ENCODE measurements at places on chromosomes 11 and 22.

DNA sequence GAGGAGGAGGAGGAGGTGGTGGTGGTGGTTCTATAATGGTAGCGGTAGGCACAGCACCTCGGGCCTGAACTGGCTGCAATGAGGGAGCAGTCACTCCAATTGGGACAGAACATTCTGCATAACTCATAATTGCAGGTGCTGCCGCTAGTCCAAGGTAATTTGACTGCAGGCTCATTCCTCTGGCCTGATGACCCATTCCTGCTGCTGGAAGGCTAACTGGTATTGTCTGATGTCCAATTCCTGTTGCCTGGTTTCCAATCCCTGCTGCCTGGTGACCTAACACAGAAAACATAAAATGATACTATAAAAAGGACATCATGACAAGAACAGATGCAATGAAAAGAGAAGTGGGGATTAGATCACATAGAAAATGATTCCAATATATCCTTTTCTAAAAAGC lies 7.9 kb upstream of the AGBL2 start:
- no peak for DNase-seq

DNA sequence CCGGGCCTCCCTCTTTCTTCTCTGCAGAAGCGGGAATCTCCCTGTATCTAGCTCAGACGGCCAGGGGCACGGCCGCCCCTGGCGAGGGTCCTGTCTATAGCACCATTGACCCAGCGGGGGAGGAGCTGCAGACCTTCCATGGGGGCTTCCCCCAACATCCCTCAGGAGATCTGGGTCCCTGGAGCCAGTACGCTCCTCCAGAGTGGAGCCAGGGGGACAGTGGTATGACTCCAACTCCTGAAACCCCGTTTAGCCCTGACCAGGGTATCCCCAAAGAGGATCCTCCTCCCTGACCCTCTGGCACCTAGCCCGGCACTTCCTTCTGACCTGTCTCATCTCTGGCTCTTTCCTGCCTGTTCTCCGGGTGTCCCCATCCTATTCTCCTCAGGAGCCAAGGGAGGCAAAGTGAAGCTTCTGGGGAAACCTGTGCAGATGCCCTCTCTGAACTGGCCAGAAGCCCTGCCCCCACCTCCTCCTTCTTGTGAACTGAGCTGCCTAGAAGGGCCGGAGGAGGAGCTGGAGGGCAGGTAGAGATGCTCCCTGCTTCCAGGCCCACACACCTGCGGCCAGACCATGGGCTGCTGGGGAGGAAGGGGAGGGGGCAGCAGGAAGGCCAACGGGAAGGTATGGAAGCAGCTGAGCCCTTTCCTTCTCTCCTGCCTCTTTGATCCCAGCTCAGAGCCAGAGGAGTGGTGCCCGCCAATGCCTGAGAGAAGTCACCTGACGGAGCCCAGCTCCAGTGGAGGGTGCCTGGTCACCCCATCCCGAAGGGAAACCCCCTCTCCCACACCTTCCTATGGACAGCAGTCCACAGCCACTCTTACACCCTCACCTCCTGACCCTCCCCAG lies 12.9 kb downstream of the ROBO3 start:
- DNase-seq, result no peak

GRCh38 chr11:64540428-64540825 lies 50.6 kb upstream of the SLC22A12 start:
- DNase-seq, result no peak

GRCh38 chr11:18452927-18453326 lies 2.7 kb upstream of the LDHAL6A start:
- DNase-seq, result peak; percentile 10

- DNase-seq, result no peak
Observed at GRCh38 chr22:41833369-41834004, 582 bp downstream of the SREBF2 start.
